NCI-H69 (cell line): ENCODE measurements at places on chromosomes 12 and 14.

DNA sequence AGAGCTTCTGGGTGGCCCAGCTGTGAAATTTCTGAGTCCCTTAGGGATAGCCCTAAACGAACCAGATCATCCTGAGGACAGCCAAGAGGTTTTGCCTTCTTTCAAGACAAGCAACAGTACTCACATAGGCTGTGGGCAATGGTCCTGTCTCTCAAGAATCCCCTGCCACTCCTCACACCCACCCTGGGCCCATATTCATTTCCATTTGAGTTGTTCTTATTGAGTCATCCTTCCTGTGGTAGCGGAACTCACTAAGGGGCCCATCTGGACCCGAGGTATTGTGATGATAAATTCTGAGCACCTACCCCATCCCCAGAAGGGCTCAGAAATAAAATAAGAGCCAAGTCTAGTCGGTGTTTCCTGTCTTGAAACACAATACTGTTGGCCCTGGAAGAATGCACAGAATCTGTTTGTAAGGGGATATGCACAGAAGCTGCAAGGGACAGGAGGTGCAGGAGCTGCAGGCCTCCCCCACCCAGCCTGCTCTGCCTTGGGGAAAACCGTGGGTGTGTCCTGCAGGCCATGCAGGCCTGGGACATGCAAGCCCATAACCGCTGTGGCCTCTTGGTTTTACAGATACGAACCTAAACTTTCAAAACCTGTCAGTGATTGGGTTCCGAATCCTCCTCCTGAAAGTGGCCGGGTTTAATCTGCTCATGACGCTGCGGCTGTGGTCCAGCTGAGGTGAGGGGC is 38.9 kb downstream of the DAD1 start:
- no peak for DNase-seq

DNA sequence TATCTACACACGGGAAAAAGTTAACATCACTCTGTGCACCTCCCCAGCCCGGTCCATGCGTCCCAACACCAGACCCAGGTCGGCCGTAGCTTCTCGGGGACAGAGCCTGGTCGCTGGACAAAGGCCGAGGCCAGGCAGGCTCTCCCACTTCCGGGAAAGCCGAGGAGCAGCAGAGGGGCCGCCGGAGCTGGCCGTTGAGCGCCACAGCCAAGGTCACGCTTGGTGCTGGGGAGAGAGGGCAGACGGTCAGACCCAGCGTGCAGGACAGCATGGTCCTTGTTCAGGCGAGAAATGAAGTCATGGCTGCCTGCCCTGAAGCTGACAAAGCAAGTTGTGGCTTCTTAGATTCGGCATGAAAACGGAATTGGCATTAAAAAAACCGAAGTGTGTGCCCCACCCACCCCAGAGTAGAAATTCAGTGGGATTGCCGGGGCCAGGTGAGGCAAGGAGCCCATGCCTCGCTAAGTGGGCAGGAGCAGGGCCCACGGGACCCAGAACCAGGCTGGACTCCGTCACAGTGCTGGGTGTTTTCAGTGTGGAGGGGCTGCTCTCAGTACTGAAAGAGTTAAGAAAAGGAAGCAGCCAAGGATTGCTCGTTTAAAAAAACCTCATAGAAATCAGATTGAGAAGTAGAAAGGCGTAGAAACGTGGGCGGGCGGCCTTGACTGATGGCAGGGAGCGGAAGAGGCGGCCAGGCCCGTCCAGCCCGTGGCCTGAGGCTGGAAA is 4.3 kb downstream of the ARL6IP4 start:
- no peak for DNase-seq

- no peak for DNase-seq
Observed at GRCh38 chr12:4422985-4423384, 22.6 kb downstream of the FGF6 start.

GRCh38 chr12:99093166-99093565 is 448.1 kb downstream of the APAF1 start:
- DNase-seq = peak; percentile 8

- DNase-seq = no peak
Observed at GRCh38 chr12:49939707-49940106, 10.8 kb upstream of the AQP2 start.

DNA sequence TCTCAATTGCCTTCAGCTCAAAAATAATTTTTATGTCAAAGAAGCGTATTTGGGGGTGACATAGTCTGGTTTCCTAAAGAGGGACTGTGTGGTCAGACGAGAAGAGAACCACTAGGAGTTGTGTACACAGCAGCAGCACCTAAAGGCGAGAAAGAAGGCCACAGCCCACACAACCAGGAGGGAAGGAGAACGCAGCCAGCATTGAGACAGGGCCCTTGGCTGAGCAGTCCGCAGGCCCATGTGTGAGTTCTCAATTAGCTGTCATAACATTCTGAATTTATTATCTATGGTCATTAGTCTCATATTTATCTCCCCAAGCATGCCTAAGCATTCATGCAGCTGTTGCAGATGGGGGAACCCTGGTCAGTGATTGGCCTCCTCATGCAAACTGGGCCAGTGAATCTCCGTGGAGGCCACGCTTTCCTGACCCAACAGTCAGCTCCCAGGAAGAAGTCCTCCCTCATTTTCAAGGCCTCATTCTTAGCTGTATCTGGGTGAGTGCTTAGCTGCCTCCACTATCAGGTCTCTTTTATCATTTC is 81.2 kb upstream of the ATF7IP start:
- DNase-seq = peak; percentile 64

DNA sequence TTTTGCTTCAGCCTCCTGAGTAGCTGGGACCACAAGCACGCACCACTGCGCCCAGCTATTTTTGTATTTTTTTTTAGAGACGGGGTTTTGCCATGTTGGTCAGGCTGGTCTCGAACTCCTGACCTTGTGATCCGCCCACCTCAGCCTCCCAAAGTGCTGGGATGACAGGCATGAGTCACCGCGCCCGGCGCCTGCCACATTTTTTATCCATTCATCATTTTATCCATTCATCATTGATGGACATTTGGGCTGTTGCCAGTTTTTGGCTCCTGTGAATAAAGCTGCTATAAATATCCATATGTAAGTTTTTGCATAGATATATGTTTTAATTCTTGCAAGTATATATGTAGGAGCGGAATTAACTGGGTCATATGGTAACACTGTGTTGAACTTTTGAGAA is 79.5 kb downstream of the DAAM1 start:
- DNase-seq = no peak

GRCh38 chr14:31696378-31696777 is 135.2 kb downstream of the NUBPL start:
- DNase-seq = peak; percentile 31

DNA sequence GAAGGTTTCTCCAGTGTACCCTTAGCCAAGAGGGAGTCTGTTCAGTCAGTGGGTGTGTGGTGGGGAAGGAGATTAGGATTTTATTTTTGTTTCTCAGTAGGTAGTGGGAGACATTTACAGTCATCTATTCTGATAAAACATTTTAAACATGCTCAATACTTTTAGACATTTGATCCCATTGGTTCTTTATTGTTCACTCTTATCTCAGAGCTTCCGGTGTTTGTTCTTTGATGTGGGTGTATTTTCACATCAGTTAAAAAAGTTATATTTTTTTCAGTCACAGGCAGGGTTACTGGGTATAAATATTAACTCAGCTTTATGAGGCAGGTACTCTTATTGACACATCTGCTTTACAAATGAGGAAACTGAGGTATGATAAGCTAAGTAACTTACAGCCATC is 43.3 kb upstream of the LRRK2 start:
- no peak for DNase-seq

- no peak for DNase-seq
Observed at GRCh38 chr14:103123634-103124500, 606 bp downstream of the TNFAIP2 start.

- no peak for DNase-seq
Observed at GRCh38 chr14:30373053-30373452, 185.9 kb upstream of the G2E3 start.

DNA sequence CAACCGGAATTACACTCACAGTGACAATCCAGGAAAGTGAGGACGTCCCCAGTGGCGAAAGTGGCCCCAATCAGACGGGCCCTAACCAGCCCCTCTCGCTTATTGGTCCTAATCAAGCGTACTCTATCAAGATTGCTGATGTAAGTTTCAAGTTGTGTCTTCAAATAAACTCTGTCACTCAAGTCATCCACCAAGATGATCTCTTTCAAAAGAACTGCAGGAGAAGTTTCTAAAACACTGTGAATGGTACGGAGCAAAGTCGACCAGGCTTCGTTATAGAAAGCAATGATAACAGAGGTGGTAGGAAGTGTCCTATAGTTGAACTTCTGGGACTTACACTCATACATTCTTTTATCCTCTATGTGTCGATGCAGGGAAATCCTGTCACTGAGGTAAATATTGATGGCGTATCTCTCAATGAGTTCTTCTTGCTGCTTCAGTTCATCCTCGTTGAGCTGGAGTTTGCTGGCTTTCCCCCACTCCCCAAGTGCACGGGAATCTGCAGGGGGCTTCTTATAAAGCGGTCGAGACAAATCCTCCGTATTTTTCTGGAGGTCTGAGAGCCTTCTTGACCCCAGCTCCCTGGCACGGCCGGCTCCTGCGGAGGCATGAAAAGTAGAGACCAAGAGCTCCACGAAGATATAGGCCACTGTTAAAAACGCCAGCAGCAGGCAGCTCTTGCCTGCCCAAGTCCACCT is 604 bp downstream of the GALNT4 start:
- DNase-seq = no peak

DNA sequence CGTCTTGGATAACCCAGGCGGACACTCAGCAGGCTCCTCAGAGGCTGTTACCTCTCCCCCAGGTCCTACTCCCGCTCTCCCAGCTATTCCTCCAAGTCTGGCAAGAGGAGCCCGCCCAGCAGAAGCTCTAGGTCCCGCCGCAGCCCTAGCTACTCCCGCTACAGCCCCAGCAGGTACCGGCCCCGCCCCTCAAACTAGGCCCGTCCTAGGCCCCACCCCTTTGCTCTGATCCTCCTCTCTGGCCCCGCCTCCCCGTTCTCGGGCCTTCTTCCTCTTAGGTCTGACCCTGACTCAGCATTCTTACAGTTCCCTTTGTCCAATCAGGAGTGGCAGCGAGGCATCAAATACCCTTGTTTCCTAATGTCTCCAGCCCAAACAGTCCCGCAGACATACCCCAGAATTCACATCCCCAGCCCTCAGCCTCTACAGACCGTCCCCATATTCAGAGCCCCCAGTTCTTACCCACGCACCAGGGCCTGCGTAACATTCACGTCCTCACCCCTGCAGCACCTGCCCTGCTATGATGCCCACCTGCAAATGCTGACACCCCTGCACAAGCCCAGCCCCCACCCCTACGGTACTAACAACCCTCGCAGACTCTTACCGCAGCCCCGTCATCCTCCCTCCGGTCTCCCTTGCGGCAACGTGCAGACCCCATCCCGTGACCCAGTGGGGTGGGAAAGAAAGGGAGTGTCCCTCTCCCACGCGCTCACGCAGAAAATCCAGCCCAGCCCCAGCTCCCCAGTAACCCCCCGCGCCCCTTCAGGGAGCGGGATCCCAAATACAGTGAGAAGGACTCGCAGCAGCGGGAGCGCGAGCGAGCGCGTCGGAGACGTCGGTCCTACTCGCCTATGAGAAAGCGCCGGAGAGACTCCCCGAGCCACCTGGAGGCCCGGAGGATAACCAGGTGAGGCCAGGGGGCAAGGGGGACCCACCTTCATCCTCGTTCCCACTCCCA is 25.0 kb upstream of the HSPB8 start:
- peak; percentile 13 for DNase-seq

GRCh38 chr12:20711846-20712245 is 16.7 kb downstream of the SLCO1C1 start:
- no peak for DNase-seq

- peak; percentile 10 for DNase-seq
Observed at GRCh38 chr12:121003650-121004049, 12.6 kb downstream of the C12orf43 start.

- no peak for DNase-seq
Observed at GRCh38 chr12:78683031-78683430, 181.5 kb upstream of the SYT1 start.

GRCh38 chr12:47078733-47079467 is 521 bp upstream of the PCED1B start:
- DNase-seq = peak; percentile 80

- DNase-seq = no peak
Observed at GRCh38 chr14:90968025-90968424, 92.4 kb downstream of the RPS6KA5 start.

GRCh38 chr12:13435235-13435933 is 238.9 kb downstream of the EMP1 start:
- DNase-seq = peak; percentile 10

GRCh38 chr12:115413626-115414025 is 729.7 kb upstream of the TBX3 start:
- peak; percentile 5 for DNase-seq

- DNase-seq = peak; percentile 85
Observed at GRCh38 chr14:56144176-56144575, 26.0 kb downstream of the PELI2 start.

- no peak for DNase-seq
Observed at GRCh38 chr14:88599761-88600439, 37.1 kb downstream of the ZC3H14 start.

- DNase-seq = no peak
Observed at GRCh38 chr12:89333564-89334252, 18.6 kb downstream of the DUSP6 start.

DNA sequence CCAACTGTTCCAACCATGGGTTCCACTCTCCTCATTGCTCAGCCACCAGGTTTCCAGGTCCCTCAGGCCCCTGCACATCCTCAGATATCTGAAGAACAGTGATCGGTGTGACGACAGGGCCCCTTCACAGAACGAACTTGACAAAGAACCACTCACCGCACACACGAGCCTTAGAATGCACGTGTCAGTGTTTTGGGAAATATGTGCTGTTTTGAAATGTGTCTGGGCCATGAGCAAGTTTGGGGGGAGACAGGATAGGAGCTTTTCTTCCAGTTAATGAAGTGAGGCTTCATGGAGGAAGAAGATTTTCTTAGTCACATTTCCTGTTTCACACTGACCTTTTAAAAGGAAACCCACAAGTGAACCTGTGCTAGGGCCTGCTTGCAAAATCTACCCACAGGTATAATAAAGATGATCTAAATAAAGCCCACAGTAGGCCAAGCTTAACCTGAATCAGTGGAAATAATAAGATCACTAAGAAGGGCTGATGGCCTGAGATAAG is 58.6 kb downstream of the ZFP36L1 start:
- DNase-seq = no peak

- DNase-seq = no peak
Observed at GRCh38 chr12:77728018-77728417, 102.7 kb upstream of the NAV3 start.

DNA sequence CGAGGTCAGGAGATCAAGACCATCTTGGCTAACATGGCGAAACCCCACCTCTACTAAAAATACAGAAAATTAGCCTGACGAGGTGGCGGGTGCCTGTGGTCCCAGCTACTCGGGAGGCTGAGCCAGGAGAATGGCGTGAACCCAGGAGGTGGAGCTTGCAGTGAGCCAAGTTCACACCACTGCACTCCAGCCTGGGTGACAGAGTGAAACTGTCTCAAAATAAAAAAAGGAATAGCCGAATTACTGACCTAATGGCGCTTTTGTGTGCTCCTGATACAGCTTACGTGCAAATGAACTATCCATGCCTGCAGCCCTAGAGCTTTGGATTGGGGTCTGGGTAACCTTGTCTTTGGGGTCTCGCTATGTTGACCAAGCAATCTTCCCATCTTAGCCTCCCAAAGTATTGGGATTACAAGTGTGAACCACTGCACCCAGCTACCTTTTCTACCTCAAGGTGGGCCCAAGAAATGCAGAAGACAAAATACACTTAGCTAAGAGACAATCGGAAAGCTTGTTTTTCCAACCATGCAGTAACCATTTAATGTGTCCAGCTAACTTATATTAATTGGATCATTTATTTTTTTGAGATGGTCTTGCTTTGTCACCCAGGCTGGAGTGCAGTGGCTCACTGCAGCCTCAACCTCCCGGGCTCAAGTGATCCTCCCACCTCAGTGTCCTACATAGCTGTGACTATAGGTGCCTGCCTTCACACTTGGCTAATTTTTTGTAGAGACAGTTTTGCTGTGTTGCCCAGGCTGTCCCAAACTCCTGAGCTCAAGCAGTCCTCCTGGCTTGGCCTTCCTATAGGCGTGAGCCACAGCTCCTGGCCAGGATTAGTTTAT is 5.5 kb downstream of the PABPN1 start:
- DNase-seq = no peak
